Motor neuron (in vitro differentiated cells): ENCODE measurements at places on chromosomes 13 and 19.

GRCh38 chr19:44872661-44873060 lies 18.4 kb upstream of the TOMM40 start:
- ATAC-seq: no peak

- ATAC-seq: no peak
Measured at GRCh38 chr19:46530636-46531035, 35.0 kb upstream of the PNMA8B start.

- ATAC-seq: no peak
Measured at GRCh38 chr13:40652588-40652940, 13.9 kb downstream of the FOXO1 start.

GRCh38 chr13:101258509-101258908 lies 157.8 kb downstream of the NALCN start:
- ATAC-seq: peak; percentile 35

DNA sequence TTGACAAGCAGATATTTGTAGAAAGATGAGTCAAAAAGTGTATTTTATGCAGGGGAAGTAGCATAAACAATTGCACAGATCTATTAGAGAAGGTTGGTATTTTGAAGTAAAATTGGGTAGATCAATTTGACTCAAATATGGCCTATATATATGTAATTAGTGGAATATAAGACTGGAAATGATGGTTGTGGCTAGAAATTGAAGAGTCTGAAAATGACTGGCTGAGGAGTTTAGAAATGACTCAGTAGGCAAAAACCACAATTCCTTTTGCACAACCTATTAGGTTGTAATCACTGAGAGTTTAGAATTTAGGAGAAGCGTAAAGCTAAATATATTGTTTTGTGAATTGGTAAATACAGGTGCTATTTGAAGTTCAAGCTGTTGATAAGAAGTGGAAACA lies 622.6 kb upstream of the PCDH20 start:
- no peak for ATAC-seq

- peak; percentile 26 for ATAC-seq
Measured at GRCh38 chr19:17205237-17206140, 9.7 kb upstream of the USE1 start.

DNA sequence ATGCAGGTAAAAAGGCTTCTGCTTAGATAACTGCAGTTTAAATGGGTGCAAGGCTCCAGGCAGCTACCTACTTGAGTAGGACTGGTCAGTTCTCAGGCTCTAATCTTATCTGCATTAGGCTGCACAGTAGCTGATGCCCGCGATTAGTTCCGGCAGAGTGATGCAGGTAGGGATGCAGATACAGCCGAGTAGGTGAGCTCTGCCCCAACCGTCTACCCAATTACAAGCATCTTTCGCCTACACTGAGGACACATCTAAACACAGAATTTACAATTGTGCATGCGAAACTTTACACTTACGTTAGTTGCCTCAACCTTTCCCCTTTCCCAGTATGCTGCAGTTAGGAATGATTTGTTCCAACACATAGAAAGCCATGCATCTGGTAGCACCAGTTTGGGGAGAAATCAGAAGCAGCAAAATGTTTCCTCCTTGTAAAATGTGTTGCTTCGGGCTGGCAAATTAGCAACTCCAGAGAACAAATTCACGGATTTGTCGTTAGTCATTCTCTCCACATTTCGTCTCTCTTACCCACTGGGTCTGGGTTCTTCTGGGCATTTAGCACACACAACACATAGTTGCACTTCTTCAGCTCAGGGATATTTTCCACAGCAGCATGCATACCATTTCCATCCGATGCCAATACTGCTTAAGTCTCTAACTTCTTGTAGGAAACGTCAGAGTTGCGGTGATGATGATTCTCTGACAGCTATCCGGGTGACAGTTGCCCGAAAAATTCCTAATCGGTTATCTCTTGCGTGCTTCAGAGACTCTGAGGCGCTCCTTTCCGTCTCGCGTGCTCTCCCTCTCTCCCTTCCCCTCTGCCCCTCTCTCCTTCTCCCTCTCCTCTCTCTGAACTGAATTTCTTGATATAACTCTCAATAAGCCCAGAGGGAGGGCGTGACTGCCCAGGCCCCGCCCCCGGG lies at the start of gene PCDH9:
Gene PCDH9 (minus strand): TSS at position 856 of the 923 bp plus-strand sequence. CDS start 1,896 bp downstream, outside the sequence.
- ATAC-seq: peak; percentile 5

- ATAC-seq: peak; percentile 78
Measured at GRCh38 chr19:44820648-44821609, 12.0 kb downstream of the BCAM start.

DNA sequence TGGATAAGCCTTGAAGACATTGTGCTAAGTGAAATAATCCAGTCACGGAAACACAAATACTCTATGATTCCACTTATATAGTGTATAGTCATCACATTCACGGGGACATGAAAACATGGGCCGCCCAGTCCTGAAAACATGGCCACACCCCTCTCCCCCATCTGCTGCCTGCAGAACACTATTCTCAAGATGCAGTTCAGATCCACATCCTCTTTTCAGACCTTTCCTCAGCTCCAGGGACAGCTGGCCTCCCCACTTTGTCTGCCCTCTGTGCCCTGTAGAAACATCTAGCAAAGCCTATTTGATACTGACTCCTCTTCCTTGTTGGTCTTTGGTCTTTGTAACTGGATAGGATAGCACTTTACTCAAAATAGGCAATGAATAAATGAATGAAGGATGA lies 8.3 kb downstream of the RFX2 start:
- no peak for ATAC-seq

- ATAC-seq: peak; percentile 63
Measured at GRCh38 chr19:28184997-28185396, 1028.0 kb downstream of the UQCRFS1 start.

DNA sequence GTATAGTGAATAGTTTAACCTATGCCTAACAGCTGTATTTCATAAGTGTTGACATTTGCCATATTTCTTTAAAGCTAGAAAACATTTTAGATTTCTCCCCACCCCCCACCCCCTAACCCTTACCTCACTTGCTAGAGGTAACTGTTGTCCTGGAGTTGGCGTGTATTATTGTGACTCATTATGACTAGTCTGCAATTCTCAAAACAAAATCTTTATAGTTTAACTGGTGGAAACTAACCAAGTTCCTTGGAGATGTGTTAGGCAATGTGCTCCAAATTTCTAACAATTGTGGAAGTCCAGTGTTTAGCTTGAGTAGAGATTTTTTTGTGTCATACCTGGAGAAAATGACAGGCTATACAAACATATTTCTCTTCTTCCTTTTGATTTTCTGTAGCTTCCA lies 38.0 kb downstream of the KCTD4 start:
- ATAC-seq: peak; percentile 60

GRCh38 chr19:14901675-14902260 lies 15.8 kb upstream of the OR7A17 start:
- ATAC-seq: no peak

- ATAC-seq: no peak
Measured at GRCh38 chr13:34502621-34503020, 439.4 kb upstream of the NBEA start.

GRCh38 chr19:50482916-50483315 lies 6.3 kb upstream of the GARIN5A start:
- ATAC-seq: no peak

GRCh38 chr13:97130190-97130589 lies 91.9 kb upstream of the MBNL2 start:
- no peak for ATAC-seq

GRCh38 chr19:41706741-41707501 lies 1.5 kb upstream of the CEACAM5 start:
- ATAC-seq: peak; percentile 22

DNA sequence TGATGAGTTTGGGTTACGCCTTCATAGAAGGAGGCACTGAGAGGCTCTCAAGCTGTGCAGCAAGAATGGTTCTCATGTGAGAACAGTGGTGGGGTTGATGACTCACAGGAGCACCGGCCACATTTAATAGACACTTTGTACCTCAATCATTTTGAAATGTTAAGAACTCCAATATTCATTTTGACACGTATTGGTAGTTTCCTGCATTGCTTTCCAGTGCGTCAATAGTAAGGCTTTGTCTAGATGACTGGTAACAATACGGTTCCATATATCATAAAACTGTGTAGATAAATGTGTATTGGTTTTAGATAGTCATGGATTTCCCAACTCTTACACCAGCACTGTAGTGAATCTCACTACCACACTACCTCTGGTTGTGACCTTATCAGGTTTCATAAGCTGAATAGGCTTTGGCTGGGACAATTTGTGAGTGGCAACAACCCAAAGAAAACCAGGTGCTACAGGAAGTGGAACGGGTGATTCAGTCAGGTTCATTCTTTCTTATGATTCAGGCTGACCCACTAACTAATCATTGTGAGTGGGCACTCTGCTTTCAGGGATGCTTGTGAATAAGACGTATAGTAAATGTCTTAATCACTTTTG lies 362.6 kb downstream of the KLF5 start:
- no peak for ATAC-seq

DNA sequence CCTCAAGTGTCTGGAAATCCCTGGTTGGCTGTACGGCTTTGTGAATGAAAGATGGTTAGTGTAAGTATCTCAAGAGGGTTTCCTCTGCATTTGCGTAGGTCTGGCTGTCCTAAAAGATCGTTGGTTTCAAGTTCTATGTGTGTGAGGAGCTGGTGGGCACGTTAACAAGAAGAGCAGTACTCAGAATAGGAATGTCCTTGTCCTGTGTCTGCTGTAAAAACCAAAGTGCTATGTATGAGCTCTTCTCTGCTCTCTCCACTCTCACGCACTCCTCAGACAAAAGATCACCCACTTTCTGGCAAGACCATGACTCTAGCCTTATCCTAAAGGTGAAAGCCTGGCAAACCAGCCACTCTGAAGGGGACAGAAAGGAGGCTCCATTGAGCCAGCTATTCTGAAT lies 39.1 kb downstream of the USP12 start:
- ATAC-seq: no peak

GRCh38 chr13:73107970-73108369 lies 49.2 kb downstream of the KLF5 start:
- no peak for ATAC-seq

- ATAC-seq: no peak
Measured at GRCh38 chr19:3263866-3264265, 39.4 kb downstream of the CELF5 start.
